Right cardiac atrium (tissue), 5 donors: ENCODE measurements at places on chromosomes 7 and 10. TPM values are rescaled to one million over a fixed set of nuclear protein-coding genes. Genes with fewer than 3 reads are reported as not detected.

GRCh38 chr10:10791869-10792268 lies 225.8 kb upstream of the CELF2 start:
- no peak for DNase-seq

DNA sequence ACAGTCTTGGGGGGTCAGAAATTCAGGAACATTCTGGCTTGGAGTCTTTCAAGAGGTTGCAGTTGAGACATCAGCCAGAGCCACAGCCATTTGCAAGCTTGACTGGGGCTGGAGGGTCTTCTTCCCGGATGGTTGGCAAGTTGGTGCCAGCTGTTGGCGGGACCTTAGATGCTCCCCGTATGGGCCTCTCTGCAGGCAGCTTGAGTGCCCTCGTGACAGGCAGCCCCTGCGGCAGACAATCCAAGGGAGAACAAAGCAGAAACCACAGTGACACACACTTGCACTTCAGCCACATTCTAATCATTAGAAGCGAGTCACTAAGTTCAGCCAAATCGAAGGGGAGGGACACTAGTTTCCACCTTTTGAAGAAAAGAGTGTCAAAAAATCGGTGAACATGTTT lies 59.4 kb upstream of the MXI1 start:
- DNase-seq: no peak

DNA sequence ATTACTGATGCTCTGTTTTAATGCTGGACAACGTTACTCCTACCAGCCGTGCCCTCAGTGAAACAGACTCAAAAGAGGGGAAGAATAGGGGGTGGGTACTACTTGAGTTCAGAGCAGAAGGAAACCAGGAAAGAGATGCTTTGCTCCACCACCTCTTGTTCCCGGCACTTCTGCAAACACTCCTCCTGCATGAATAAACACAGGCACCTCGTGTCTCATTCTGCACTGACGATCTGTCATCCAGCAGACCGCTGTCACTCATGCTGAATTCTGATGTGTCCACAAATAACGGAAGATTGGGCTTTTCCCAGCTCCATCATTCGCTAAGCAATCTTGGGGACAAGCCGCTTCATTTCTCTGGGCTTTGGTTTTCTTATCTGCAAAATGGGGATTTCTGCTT lies 26.7 kb downstream of the YWHAG start:
- no peak for DNase-seq

The EN2 gene
- total RNA-seq: 0.11 TPM

- no peak for DNase-seq
Observed at GRCh38 chr7:95264363-95264891, 59.9 kb downstream of the PON1 start.

- no peak for DNase-seq
Observed at GRCh38 chr7:3778345-3778744, 477.3 kb downstream of the SDK1 start.
